ENCODE measurements at places on chromosomes 12 and 14.

DNA sequence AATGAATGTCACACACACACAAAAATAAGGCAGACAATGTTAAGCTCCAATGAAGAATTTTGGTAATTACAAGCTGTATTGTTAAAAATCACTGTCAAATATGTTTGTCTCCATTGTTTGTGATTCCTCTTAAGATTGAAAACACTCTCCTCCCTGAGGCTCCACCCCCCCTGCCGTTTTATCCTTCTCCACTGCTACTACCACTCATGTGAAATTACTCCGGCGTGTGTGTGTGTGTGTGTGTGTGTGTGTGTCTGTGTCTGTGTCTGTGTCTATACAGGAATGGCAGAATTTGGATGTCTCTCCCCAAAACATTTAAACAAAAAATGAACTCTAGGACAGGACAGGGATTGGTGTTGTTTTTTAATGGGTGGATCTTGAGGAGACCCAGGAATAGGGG lies 365.1 kb upstream of the DIO2 start:
- DNase-seq: no peak

- no peak for DNase-seq
Observed at GRCh38 chr14:36214476-36215216, 38.1 kb upstream of the PTCSC3 start.

- no peak for DNase-seq
Observed at GRCh38 chr14:75993567-75994041, 8.0 kb downstream of the IFT43 start.

GRCh38 chr12:678747-679712 lies 15.8 kb upstream of the NINJ2 start:
- DNase-seq: no peak

GRCh38 chr12:122523280-122523679 lies 3.5 kb downstream of the RSRC2 start:
- no peak for DNase-seq

- no peak for DNase-seq
Observed at GRCh38 chr12:65305346-65305950, 27.0 kb downstream of the MSRB3 start.

DNA sequence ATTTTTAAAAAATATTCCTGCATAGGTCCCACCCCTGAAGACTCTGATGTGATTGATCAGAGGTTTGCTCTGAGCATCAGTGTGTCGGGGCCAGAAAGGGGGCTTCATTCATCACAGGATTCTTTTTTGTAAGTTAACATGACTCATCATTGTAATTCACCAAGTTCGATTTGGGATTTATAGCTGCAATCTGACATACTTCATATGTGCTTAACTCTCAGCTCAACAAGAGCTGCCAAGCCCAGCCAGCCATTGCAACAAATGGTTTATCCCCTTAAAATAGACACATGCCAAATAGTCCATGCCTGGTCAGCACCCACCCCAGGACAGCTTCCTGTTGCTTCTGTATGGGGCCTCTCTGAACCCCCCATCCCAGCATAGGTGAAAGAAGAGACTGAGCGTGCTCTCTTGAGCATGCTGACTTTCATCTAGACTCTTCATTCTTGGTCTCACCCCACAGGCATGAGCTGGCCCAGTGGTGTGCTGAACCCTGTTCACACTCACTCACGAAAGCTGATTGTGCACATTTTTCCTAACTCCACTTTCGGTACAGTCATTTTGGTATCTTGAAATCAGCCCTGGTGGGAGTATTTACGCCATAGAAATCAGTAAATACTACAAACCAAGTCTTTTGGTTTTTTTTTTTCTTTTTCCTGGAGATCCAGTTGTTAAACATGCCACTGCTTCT lies 101.4 kb downstream of the STAB2 start:
- DNase-seq: no peak

- no peak for DNase-seq
Observed at GRCh38 chr14:51258280-51258679, 18.2 kb downstream of the TMX1 start.

DNA sequence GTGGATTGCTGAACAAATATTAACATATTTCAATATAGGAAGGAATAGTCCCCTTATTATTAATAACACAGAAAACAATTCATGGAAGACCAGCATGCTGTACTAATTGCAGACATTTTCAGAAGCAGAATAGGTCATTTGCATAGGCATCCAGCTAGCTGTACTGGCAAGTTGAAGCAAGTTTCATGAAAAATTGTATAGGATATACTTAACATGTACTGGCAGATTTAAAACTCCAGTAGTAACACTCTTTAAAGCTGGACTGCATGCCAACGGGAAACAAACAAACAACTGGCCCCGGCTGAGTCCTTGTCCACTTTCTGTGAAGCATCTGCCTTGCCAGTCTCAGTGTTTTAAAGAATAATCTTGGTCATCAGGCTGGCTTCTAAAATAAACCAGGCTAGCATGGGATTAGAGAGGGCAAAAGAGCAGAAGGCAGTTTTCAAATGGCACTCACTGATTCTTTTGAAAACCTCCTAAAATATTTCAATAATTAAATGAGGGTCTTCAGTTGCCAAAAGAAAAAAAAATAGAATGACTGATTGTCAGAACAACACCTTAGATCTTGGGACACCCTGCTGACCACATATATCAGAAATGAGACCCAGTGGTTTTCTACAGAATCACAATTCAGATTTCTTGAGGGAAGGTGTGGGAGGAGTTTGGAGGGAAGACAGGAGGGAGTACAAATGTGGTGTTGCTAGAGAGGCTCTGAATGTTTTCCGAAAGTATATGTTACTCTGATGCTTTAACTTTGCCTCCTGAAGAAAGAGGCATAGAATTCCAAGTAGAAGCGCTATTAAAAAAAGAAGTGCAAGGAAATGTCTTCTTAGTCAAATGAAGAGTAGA lies 122.5 kb upstream of the KRAS start:
- DNase-seq: no peak

DNA sequence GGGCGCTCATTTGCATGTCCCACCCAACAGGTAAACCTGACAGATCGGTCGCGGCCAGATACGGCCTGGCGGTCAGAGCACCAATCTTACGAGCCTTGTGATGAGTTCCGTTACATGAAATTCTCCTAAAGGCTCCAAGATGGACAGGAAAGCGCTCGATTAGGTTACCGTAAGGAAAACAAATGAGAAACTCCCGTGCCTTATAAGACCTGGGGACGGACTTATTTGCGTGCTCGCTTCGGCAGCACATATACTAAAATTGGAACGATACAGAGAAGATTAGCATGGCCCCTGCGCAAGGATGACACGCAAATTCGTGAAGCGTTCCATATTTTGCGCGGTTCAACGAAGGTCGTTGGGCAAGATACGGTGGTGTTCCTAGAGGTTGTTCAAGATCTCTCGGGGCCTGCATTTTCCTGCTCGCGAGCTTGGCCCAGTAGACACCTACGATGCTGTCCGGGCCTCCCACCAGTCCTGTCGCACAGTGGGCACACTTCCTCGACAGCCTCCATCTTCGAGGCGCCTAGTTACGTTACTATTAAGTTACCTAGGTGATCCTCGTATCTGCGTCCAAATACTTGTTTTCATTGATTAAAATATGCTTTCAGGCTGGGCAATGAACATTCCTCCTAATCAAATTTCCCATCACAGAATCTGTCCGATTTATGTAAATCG lies at the start of gene RNU6-7:
RNU6-7 (plus strand) TSS at position 230 of the 675 bp plus-strand sequence.
- DNase-seq: no peak

GRCh38 chr14:71918955-71919354 lies 13.3 kb upstream of the RGS6 start:
- DNase-seq: no peak

- DNase-seq: peak; percentile 39
Observed at GRCh38 chr14:95774265-95775160, 60.6 kb upstream of the TCL1A start.

DNA sequence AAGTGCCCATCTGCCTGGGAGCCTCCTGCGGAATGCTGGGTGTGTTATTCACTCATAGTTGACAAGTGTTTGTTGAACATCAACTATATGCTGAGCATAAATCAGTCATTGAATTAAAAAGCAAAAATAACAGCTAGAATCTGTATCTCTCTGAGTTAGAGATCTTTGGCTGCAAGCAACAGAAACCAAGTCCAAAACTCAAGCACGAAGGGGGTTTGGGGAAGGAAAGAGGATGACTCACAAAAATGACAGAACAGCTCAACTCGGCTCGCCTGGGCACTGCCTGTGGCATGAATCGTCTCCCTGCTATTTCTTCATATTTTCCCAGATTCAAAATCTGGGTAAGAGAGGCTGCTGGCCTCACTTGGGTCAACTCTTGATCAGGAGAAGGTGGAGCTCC lies 72.6 kb upstream of the NCOR2 start:
- DNase-seq: peak; percentile 57

DNA sequence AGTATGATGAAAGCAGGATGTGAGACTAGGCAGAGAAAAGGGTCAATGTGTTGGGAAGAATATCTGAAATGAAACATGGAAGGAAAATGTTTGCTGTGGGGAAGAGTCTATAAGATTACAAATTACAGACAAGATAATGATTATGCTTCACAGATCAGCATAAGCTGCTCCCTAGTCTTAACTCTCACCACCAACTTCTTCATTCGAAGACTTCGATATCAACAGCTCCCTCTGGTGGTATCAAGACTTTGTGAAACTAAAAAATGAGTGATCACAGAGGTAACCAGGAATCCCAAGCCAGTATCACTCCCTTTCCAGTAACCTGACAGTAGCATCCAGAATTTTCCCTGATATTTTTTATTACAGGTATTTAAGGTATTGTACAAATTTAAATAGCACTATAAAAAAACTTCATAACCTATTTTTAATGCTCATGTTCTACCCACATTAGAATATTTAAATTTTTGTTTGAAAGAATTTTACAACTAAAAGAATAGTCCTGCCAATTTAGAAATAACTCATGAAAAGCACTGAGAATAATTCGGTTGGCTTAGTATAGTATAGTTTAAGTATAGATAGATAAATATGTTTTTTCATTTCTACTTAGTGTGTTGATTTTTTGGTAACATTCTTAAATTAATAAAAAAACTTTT lies 84.4 kb downstream of the C2CD5 start:
- DNase-seq: peak; percentile 31

DNA sequence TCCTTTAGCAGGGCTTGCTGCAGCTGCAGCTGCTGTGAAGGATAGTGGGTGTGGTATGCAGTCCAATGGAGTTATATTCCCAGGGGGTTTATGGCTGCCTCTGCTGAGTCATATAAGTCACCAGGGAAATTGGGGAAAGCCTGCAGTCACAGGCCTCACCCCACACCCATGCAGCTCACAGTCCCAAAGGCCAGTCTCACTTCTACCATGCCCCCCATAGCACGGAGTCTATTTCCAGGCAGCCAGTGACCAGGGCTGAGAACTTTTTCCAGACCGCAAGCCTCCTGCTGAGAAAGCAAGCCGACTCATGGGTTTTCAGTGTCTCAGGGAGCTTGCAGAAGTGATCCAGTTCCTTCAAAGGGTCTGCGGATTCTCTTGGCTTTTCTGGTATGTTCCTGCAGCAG lies 322.4 kb upstream of the CLEC14A start:
- no peak for DNase-seq

- DNase-seq: no peak
Observed at GRCh38 chr14:73283608-73284379, 46.5 kb downstream of the PAPLN start.

DNA sequence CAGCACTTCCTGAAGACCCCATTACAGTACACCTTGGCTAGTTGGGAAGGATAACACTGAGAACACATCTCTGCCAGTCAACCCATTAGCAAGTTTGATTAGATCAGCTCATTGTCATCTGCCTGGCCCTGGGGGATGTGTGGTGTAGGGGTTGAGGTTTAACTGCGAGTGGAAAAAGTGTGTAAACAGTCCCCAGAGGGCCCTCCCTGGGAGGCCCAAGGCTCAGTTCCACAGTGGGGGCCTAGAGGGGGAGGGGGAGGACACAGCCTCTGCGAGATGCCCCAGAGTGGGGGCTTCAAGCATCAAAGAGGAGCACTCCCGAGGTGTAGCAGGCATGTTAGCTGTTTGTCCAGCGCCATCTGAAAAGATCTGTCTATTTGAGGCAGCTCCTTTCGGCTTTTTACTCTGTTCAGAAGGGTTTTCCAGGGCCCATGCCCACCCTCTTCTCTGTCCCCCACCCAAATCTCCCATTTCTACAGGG lies 344 bp downstream of the LPAR5 start:
- DNase-seq: no peak

GRCh38 chr12:57832966-57833365 lies 13.6 kb downstream of the CTDSP2 start:
- DNase-seq: no peak

- peak; percentile 85 for DNase-seq
Observed at GRCh38 chr14:61420326-61420725, 98.9 kb downstream of the PRKCH start.

DNA sequence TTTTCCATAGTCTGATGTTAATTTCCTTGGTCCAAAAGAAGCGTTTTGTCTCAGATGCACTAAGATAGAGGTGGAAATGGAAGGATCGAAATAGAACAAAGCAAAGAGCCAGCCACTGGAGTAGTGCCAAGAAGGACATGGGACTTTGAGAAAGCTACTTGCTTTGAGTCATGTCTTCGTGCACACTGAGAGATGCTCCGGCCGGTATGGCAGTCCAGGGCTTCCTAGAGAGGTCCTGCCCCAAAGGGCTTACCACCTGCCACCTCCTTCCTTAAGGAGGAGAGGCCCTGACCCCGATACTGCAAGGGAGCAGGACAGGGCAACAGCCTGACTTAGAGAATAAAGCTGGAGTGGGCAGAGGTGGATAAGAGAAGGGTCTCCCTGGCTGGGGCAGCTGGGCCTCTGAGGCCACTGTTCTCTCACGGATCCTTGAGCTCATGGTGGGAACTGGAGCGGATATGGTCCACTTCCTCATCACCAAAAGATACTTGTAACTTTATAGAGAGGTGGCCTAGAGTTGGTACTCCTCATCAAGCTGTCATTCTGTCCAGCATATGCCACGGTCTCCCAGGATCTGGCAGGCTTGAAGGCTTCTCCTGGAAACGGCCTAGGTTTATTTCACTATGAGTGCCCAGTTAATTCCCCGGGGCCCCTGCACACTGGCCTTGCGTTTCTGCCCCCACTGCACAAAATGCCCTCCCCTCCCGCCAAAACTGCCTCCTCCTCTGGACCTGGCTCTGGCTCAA lies 57.4 kb downstream of the FOXN3 start:
- DNase-seq: no peak

DNA sequence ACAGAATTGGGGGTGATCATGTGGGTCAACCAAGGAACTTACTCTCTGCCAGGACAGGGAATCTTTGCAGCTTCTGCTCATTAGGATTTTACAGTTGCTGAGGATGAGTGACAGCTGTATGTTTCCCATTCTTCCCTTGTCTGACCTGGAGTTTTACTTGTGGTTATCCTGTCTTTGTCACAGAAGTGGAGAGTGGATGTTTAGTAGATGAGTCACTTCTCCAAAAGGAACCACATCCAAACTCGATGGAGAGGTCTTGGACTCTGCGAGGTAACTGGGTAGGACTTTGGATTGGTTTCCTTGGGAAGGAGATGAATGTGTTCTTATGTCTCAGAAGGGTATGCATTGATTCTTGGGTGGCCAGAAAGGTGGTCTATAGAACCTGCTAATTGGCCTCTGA lies 53.8 kb upstream of the USP44 start:
- peak; percentile 71 for DNase-seq

- no peak for DNase-seq
Observed at GRCh38 chr12:47273191-47273626, 193.4 kb upstream of the AMIGO2 start.

DNA sequence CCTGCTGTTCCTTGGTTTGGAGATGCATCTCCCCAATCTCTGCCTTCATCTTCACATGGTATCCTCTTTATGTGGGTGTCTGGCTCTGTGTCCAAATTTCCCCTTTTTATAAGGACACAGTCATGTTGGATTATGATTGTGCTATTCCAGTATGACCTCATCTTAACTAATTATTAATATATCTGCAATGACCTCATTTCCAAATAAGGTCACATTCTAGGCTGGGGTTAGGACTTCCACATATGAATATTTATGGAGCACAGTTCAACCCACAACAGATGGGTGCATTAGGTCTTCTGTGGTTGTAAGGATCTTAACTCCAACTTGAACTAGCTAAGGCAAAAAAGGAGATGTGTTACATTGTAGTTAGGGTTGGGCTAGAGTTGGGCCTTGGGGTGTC lies 69.4 kb downstream of the ADCK1 start:
- no peak for DNase-seq
